ENCODE measurements at places on chromosomes 1 and 21.

- DNase-seq: no peak
Observed at GRCh38 chr1:9070486-9070885, 1.1 kb upstream of the SLC2A5 start.

DNA sequence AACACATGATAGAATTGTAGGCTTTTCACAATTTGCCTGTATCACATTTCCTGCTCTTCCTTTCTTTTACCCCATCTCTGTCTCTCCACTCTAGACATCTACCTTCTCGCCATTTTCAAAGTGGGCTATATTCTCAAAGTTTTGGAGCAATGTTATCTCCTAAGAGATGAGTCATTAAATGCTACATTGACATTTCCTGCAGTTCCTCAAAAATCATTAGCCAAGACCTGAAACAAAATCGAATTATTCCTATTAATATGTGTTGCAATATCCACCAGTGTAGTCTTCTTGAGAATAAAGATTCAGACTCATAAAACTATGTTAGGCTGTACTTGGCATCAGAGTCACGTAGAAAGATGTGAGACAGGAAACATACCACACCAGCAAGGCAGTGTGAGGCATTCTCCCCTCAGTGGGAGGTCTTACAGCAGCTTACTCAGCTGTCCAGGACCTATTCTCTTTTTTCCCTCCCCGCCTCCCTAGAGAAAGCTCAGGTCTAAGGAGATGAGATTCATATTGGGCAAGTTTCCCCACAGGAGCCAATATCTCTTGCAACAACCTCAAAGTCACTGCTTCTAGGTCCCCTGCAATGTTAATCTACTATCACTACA, 38.8 kb downstream of the FRRS1 start:
- DNase-seq: no peak

DNA sequence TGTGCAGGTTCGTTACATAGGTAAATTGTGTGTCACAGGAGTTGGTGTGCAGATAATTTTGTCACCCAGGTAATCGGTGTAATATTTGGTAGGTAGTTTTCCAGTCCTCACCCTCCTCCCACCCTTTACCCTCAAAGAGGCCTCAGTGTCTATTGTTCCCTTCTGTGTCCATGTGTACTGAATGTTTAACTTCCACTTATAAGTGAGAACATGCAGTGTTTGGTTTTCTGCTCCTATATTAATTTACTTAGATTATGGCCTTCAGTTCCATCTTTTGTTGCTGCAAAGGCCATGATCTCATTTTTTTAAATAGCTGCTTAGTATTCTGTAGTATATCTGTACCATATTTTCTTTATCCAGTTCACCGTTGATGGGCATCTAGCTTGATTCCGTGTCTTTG, 87.3 kb downstream of the RPS6KC1 start:
- DNase-seq: no peak

DNA sequence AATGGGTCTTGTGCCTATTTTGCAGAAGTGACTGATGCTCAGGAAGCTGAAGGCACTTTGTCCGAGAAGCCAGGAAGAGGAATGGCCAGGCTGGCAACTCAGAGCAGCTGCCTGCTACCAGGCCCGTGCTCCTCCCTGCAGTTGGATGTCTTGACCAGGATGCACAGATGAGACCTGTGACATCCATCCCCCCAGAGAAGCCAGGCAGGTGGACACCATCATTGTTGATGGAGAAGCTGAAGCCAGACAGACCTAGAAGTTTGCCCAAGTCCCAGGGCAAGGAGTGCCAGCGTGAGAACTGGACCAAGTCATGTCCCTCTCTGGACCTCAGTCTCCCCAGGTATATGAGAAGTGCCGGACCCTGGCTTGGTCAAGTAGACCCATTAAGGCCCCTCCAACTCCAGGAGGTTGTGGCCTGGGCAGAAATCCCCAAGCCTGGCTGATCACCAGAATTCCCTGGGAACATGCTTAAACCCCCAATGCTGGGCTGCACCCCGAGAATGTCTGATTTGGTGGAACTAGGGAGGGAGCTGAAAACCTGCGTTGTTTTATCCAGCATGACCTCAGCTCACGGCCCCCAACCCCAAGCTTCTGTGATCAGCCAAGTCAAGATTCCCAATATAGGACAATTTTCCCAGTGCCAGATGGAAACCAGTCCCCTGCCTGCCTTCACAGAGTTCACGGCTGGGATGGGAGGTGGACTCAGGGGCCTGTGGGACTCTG, 82.4 kb downstream of the CAMK2N1 start:
- DNase-seq: no peak

GRCh38 chr1:218640173-218640572, 295.0 kb downstream of the TGFB2 start:
- no peak for DNase-seq

DNA sequence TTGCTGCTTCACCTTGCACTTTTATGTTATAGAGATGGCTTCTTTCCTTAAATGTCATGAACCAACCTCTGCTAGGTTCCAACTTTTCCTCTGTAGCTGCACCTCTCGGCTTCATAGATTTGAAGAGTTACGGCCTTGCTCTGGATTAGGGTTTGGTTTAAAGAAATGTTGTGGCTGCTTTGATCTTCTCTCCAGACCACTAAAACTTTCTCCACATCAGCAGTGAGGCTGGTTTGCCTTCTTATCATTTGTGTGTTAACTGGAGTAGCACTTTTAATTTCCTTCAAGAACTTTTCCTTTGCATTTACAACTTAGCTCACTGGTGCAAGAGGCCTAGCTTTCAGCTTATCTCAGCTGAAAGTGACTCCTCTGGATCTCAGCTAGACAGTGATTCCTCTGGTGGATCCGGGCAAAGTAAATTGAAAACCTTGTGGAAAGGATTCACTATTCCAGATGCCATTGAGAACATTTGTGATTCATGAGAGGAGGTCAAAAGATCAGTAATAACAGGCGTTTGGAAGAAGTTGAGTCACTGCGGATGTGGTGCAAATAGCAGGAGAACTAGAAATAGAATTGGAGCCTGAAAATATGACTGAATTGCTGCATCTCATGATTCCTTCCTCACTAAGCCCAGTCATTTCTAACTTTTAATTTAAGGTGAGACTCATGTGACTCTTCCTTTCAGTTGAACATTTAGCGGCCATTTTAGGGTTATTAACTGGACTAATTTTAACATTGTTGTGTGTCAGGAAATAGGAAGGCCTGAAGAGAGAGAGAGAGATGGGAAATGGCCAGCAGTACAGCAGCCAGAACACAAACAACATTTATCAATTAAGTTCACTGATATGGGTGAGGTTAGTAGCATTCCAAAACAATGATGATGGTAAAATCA, 16.2 kb upstream of the RGS1 start:
- DNase-seq: no peak

DNA sequence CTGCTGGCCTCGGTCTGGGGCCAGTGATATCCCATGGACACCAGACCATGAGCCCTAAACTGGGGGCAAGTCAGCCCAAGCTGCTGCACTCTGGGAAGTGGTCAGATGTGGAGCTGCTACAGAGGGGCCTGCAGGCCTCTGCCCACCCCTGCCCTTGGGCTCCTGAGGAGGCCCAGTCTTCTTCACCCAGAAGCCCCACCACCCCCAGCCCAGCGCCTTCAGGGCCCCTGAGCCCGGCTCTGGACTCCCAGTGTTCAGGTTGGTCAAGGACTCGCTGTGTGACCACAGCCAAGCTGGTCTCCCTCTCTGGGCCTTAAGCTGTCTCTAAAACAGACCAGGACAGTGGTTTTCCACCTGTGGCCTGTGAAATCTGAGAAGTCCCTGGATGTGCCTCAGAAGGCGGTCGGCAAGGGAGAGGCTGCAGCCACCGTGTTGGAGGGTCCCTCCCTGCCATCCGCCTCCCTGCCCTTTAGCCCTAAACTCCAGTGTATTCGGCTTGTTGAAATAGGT, 79.7 kb upstream of the TMEM51 start:
- DNase-seq: no peak

GRCh38 chr21:44532712-44533111, 7.3 kb downstream of the KRTAP10-1 start:
- no peak for DNase-seq

DNA sequence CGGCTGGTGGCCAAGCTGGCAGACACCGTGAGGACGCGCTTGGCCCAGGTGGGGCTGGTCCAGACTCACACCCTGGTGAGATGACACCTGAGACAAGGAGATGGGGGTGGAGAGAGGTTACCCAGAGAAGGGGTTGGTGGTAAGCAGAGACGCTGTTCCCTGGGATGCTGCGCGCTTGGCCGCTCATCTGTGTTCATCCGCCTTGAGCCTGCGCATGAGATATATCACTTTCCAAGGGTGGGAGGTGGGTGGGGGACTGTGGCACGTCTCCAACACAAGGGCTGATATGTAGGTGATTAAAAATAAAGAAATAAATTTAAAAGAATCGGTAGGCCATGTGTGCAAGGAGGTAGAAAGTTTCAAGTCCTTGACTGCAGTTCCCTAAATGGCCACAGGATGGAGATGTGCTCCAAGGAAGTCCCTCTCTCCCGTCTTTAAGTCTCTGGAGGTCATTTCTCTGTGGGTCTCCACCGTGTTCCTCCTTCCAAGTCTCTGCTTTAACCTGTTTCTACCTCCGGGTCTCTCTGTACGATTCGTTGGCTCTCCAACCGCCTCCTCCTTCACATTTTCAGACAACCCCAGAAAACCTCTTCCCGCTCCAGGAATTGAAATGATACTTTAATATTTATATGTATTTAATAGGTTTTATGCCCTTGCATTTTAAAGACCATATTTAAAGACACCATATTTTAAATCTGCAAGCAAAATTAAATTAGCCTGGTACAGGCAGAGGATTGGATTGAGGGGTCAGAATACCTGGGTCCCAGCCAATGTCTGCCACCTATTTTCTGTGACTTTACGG, 4.5 kb downstream of the TTC24 start:
- no peak for DNase-seq

DNA sequence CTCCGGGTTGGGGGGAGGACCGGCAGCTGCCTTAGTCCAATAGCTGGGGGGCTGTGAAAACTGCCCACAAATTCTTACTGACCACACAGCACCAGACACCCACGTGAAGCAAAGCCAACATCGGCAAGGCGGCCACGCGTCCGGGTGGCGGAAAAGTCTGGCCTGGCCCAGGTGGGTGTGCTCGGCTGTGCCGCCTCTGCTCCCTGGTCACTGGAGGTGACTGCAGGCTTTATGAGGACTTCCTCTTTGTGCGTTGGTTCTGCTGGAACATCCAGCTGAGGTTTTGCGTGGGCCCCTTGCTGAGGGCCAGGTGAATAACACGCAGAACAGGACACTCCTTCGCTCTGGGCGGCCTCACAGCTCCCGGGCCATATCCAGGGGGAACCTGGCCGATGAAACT, 35.4 kb downstream of the FAAP20 start:
- no peak for DNase-seq

DNA sequence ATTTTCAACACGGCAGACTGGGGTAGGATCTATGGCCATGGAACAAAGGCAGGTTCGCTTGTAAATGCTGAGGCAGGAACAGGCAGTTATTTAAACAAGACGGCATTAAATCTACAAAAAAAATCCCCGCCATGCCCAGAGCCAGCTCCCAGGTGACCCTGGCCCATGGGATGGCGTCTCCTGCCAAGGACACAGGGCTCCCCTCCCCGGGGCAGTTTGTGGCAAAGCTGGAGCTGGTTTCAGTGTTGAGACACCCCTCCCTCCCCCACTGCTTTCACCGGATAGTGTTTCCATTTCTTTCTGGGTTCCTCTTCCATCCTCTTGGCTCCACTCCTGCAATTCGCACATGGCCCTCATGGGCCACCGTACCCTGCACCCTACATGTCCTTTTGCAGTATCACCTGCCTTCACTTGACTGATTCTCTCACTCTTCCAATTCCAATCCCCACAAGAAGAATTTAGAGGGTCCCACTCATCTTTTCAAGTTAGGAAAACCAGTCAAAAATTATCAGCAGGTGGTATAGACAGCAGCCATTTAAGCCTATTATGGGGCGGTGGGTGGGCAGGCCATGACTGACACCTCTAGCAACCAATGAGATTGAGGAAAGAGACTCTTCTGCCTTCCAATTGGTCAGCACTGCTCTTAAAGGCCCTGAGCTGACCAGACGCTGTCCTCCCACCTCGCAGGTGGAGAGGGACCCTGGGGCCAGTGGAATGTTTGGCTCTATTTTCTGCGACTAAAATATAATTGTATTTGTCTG, 52.0 kb downstream of the OLIG1 start:
- no peak for DNase-seq

GRCh38 chr1:24283326-24284155, 35.6 kb upstream of the GRHL3 start:
- no peak for DNase-seq

DNA sequence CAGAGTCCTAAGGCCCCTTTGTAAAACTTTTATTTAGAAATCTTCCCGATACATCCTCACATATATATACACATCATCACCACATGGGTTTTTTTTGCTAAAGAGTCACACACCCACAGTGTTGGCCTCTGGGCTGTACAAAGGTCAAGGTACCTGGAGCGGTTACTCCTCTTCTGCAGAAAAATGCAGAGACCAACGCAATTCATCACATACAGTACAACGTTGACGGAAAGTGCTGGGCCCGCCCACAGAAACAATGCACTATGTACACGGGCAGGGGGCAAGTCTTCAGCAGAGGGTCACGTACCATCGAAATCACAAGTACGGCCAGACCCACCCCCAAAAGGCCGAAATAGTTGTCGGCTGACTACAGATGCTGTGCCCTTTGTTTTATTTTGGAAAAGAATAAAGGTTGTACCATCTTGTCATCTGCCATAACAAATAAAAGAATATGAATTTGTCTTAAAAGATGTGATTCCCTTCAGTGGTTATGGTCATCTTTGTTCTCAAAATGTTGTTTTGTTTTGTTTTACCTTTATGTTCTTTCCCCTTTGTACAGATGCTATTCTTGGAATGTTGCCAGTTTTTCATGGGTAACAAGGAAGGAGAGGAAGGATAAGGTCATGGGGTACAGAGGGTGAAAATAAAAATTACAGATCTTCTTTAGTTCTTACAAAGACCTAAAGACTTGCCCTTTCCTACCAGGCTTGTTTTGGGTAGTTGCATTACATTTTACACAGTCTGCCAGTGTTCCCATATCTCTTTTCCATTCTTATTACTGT, 15.6 kb downstream of the TAL1 start:
- DNase-seq: no peak

DNA sequence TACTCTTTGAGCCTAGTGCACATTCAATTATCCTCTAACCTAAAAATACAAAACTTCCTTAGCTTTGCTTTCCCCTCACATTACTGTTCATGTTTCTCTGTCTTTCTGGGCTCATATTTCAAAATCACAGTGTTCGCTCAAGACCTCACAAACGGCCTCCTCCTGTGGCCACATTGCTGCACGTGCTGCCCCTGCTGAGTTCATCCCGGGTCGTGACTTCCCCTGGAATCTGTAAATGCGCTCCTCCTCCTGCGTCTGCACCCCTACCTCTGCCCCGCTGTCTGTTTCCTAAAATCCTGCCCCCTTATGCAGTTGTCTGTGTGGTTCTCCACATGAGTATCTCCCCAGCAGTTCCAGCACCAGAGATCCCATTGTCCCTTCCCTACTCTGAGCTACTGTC, 45.5 kb upstream of the RAVER2 start:
- no peak for DNase-seq
